ENCODE measurements at places on chromosomes 7 and 10.

DNA sequence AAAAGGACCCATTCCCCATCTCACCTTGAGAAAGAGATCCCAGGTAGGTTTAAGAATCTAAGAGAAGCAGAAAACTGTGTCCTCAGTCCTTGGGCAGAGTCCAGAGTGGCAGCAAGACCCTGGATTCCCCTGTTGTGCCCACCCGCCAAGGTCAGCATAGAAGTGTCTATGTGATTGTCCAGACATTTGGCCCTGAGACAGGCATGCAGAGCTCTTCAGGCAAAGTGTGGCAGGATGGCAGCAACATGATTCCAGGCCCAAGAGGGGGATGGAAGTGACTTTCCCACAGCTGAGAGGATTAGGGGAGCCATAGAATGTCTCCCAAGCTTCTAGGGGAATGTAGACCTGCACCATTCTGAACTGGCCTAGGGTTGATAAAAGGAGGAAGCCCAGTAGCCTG is 39.1 kb upstream of the OPALIN start:
- DNase-seq: no peak

DNA sequence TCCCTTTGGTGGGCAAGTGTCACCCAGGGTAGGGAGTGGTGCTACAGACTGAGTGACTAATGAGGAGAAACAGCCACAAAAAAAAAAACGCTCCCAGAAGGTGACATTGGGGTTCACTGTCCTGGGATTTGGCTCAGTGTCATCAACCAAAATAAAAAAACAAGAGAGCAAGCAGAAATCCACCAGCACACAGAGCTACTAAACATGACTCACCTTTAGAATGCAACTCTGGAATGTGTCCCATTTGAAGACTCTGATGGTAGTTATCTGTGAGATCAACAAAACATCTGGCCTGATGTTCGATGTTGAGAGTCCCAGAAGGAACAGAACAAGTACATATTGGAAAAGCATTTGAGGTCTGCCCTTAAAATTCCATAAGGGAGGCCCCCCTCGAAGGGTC is 200.3 kb upstream of the LYZL2 start:
- no peak for DNase-seq

DNA sequence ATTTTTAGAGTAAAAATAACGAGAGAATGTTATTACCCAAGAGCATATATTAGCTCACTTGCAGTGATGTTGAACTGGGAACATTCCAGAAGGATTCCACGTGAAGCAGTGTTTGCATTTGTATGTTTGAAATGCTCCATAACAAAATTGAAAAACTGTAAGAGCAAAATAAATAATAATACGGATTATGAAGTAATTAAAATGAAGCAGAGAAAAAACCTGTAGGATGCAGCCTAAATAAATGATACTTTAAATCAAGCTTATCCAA is 203.3 kb downstream of the BAMBI start:
- no peak for DNase-seq

- no peak for DNase-seq
Measured at GRCh38 chr7:139152149-139152548, 42.6 kb upstream of the ZC3HAV1 start.

DNA sequence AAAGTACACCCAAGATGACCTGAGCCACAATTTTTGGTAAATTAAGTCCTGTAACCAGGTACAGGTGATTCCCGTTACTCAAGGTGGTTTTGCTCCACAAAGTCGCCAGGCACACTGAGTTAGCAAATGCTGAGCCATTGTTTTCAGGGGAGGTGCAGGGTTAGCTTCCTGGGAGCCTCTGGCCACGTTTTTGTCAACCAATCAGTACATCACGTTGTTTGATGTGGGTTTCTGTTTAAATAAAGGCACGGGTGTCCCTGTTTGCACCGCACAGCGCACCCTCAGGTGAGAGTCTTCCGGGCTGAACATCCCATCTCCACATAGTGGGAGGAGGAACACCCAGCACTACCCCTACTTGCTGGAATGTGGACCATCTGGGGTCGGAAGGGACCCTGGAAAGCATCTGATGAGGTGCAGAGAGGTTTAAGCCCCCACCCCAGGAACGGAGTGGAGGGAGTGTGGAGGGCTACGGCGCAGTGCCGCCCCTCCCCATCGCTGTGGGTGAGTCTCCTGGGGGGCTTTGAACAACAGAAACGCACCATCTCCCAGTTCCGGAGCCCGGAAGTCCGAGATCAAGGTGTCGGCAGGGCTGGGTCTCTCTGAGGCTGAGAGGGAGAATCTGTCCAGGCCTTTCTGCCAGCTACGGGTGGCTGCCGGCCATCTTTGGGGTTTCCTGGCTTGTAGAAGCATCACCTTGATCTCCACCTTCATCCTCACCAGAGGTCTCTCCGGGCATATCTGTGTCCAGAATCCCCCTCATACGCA is 42.5 kb downstream of the PRKAG2 start:
- DNase-seq: no peak

All from T-helper 2 cell treated with Interferon-gamma antibody and Interleukin-4, amounts not matched to agents 5 μg/mL and 100 μg/mL, for 36 hours (primary cell).